ENCODE measurements at places on chromosomes 4 and X. TPM values are rescaled to one million over a fixed set of nuclear protein-coding genes. Genes with fewer than 3 reads are reported as not detected.

GRCh38 chrX:80556148-80556547, 135.9 kb downstream of the TENT5D start:
- no peak for DNase-seq

DNA sequence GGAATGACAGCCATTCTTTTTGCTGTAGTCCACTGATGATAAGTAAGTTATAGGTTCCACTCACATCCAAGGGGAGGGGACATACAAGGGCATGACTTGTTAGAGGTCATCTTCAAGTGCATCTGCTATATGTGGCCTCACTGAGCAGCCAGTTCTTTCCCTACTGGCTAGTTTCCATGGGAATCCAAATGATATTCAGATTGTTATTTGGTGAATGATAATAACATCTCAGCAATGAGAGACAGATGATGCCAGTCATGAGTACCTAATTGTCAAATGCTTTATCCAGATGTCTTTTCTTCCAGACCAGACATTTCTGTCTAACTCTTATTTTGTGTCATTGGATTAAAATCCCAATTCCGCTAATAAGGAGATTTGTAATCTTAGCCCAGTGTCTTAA, 460.4 kb upstream of the BOD1L1 start:
- no peak for DNase-seq

Gene FRAS1
- total RNA-seq = under 0.01 TPM

GRCh38 chr4:41644288-41644914, 104.1 kb downstream of the PHOX2B start:
- DNase-seq = peak; percentile 16

GRCh38 chrX:17803449-17803848, 57.6 kb downstream of the RAI2 start:
- no peak for DNase-seq

GRCh38 chrX:16826207-16826606, 39.9 kb downstream of the TXLNG start:
- DNase-seq = peak; percentile 74

Gene OTOP1
- total RNA-seq = not detected

Gene COX7B2
- total RNA-seq = not detected

DNA sequence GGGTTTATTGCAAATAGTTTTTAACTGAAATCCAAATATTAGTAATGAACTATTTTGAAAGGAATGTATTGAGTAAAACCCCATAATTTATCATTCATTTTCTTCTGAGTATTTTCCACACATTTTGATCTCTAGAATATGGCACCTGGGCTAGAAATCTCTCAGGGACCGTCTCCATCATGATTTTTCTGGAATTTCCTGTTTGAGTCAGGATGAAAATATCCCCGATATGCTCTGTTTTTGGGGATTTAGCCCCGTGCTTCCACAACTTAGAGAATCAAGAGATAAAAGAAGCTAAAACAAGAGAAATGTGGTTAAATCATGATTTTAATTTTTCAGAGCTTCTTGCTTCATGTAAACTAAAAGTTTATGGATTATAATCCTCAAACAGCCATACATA, 114.2 kb downstream of the SPCS3 start:
- peak; percentile 22 for DNase-seq

GRCh38 chr4:185513489-185514181, 21.7 kb downstream of the PDLIM3 start:
- DNase-seq = peak; percentile 54

GRCh38 chr4:11098461-11098860, 330.2 kb downstream of the HS3ST1 start:
- DNase-seq = no peak

GRCh38 chr4:173091958-173092357, 76.7 kb upstream of the GALNT7 start:
- DNase-seq = no peak

GRCh38 chr4:164876700-164877324, at the start of gene APELA:
APELA (plus strand) TSS chr4:164877178; CDS start chr4:164877332, 154 bp downstream.
- no peak for DNase-seq

Gene VCX3B
- total RNA-seq = not detected

- DNase-seq = no peak
Measured at GRCh38 chrX:69020316-69020715, 144.9 kb downstream of the PJA1 start.

DNA sequence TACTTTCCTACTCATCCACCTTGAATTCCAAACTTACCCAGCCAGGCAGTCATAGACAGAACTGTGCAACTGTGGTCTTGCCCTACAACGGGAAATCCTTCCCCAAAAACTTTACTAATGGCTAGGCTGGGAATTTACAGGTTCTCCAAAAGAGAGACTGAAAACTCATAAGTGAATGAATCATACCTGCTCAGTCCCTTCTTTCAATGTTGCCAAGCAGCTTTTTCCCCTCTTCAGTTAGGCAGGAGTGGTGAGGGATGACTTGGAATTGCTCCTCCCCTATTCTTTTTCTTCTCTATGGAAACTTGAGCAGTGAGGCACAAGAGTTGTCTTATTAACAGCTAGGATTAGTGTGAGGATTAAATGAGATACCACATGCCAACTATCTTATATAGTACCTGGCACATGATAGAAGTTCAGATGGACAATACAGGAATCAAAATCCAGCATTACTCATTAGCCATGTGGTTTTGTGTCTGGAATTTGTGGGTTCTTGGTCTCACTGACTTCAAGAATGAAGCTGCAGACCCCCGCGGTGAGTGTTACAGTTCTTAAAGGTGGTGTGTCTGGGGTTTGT, 105.9 kb downstream of the TEX13A start:
- DNase-seq = no peak

GRCh38 chr4:37805091-37805490, 21.4 kb upstream of the PGM2 start:
- DNase-seq = no peak

All from IMR-90 (cell line).